HEK293T (cell line): ENCODE measurements at places on chromosomes 1 and 21.

- peak; percentile 79 for DNase-seq
Observed at GRCh38 chr1:206030714-206031113, 7.0 kb upstream of the CTSE start.

- peak; percentile 45 for DNase-seq
Observed at GRCh38 chr1:173255214-173255813, 48.2 kb upstream of the TNFSF4 start.

DNA sequence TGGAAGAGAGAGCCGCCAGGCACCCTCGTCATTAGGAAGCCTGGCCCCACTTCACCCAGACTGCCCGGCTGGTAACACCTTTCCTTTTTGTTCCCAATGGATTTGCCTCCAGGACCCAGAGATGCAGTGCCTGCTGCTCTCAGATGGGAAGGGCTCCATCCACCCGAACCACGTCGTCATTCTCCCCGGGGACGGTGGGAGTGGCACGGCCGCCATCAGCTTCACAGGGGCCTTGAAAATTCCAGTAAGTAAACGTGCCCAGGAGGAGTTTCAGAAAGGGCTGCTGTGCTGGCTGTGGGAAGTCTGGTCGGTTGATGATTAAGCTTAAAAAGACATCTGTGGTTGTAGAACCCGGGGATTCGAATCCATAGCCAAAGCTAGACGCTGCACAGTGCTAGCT is 45.2 kb downstream of the SLC37A1 start:
- DNase-seq = no peak

DNA sequence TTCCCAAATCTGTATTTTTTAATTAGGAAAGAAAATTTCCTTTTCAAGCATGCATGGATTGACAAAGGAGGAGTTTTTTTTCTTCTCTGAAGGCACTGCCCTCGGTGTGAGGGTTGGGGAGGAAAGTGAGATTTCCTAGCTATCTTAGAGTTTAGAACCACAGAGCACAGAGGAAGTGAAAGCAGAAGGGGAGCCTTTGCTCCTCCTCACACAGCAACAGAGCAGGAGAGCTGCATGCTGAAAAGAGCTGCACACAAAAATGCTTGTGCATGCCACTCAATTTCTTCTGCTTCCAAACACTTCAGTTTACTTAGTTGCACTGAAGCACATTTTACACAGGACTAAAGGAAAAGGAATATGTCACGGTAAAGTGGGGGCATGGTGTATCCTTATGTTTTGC is 308.1 kb downstream of the GPATCH2 start:
- DNase-seq = no peak

DNA sequence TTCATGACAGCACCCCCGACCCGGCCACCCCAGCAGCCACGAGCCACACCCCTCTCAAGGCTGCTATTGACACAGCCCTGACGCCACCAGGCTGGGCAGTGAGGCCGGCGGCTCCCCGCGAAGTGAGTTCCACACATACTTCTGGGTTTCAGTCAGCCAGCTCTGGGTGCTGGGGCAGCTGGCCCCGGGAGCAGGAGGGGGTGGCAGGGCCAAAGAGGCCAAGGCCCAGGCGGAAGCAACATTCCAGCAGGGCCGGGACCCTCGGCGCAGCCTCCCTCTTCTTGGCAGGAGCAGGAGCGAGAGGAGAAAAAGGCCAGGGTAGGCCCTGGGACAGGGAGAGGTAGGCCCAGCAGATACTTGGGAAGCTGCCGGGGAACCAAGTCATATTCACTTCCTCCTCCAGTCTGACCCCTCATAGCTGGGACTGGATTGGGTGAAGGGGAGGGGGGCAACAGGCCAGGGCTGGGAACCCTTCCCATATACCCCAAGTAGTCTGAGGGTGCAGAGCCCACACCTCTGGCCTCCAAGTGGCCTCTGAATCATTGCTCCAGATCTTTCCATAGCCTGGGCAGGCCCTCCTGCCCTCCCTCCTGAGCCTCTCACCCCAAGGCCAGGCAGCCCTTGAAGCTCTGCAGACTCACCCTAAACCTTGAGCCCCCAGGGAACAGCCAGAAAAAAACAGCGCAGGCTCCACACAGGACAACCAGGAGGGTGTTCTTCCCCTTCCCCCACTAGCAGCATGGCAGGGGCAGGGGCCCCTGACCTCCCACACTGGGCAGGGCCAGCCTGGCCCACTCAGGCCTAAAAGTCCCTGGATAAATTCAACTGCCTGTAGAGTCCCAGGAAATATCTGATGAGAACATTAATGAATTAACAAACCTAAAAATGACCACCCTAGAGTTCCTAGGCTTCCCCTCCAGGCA is 5.7 kb downstream of the HSPG2 start:
- DNase-seq = no peak

GRCh38 chr1:223201967-223202366 is 58.9 kb upstream of the TLR5 start:
- no peak for DNase-seq

DNA sequence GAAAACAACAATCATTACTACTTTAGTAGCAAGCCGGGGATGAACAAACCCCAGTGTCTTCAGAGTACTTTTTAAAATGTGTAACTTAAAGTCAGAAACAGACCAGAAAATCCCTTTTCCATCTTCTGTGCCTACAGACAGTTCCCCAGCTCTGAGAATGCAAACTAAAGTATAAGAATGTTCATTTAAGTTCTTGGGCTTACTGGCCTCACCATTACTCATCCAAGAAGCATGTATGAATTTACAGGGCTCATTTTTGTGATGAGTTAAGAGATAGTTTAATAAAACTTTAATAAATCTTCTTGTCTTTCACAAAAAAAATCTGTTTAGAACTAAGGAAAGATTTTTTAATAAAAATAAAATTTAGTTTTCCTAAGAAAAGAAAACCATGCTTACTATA is 4.6 kb downstream of the LPGAT1 start:
- no peak for DNase-seq

GRCh38 chr1:203629016-203629506 is 2.4 kb downstream of the ATP2B4 start:
- DNase-seq = no peak

DNA sequence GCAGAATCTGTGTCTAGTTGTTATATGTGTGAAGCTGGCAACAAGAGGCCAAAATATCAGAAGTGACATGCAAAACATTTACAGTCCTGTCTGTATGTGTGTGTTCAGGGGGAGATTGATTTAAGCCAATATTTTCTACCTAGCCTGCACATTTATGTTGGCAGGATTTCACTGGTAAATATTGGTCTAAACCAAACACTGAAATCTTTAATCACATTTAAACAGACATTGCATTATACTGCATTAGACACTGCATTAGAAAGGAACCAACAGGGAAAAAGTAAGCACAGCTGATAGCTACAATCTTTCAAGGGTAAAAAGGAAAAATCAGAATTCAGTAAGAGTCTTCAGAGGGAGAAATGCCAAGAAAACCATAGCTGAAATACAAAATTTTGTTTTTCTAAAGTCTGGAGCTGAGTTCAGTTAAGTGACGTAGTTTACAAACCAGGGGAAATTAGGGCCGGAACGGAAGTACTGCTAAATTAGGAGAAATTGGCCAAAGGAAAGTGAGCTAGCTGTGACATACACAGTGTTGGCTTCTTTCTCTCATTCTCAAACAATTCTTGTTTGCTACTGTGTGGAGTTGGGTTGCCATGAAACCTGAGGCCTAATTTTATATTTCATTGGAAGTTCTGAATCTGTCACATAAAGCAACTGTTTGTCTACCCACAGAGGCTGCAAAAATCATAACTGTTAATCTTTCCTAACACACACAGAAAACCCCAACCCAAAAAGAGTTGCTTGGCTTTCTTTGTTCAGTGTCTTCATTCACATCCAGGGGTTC is 217.3 kb upstream of the SGIP1 start:
- no peak for DNase-seq

DNA sequence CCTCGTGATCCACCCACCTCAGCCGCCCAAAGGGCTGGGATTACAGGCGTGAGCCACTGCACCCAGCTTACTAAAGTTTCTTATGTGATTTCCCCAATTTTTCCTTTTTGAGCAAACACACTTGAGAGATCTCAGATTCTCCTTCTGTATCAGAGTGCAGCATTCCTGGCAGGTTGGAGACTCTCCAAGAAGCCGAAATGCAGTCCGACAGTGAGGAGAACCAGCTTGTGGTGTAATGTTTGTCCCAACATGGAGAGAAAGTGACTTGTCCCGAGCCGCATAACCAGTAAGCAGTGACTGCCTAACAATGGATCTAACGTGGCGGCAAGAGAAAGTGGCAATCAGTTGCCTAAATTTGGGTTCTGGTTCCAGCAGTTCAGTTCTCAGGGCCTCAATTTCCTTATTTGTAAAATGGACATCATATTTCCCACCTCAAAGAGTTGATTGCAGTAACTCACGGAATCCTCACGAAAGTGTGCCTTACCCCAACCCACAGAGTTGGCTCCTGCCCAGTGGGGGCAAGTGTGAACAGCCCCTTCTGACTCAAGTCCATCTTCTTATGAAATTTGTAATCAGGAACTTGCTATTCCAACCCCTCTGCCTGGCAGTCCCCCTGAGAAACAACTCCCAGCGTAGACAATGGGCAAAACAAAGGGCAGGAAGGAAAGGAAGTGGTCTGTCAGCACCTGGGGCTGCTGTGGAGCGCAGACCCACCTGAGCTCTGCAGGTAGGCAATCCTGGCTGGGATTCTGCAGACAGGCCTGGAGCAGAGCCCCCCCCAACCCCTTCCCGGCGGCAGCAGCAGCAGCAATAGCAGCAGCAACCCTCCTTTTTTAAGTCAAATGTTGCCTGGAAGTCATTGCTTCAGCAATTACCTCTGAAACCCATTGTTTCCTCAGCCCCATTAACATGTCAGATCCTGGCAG is 223.6 kb upstream of the POU3F1 start:
- no peak for DNase-seq

DNA sequence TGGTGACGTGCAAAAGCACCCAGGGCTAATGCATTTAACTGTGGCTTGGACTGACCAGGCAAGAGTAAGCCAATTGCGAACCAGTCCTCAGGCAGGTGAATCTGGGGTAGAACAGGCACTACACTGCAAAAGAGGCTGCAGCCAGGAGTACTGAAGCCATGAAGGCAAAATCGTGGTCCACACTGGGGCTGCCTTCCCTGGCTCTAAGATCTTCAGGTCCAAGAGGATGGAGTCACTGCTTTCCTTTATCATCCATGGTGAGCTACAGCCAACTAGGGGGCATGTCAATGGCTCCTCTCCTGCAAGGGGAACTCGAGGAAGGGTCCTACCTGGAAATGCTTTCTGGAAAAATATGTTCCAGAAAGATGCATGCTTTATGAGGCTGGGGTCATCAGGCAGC is 100.6 kb upstream of the AJAP1 start:
- DNase-seq = no peak

GRCh38 chr1:93905051-93905450 is 4.2 kb downstream of the GCLM start:
- DNase-seq = no peak

GRCh38 chr1:62358665-62359373 is 39.6 kb upstream of the KANK4 start:
- no peak for DNase-seq

GRCh38 chr1:7570311-7570710 is 200.8 kb upstream of the VAMP3 start:
- DNase-seq = no peak

DNA sequence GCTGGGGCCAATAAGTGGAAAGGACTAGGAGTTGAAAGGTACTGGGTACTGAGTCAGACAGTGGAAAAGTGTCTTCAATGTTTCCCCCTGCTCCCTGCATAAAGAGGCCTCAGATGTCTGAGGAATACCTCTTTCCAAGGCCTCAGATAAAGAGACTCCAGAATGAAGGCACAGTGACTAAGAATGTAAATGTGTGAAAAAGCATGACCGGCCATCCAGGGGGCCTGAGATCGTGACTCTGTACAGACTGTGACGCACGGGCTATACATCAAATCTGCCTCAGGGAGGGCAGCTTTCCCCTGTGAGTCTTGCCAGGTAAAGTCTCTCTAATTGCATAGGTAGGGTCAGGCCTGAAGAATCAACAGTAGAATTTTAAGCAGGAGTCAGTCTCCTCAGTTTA is 1690.5 kb downstream of the KCNT2 start:
- no peak for DNase-seq

- DNase-seq = peak; percentile 78
Observed at GRCh38 chr1:150548632-150549495, at the start of gene ADAMTSL4. Gene ADAMTSL4, plus strand, starts transcription at chr1:150549408. Its CDS starts 2,881 bp downstream, at chr1:150552289.

DNA sequence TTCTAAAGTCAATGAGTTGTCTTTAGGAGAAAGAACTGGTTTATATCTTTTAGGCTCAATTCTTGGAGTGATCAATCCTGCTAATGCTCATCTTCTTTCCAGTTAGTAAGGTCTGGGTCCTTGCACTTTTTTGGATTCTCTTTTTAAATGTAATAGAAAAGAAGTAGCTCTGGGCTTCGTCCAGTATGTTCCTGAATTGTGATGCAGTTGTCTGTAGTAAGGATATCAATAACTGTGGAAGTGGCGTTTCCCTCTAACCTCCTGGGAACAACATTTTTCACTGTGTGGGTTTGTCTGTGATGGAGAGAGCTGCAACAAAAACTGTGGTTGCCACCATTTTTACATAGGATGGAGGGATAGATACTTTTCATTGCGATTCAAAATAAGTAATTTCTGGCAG is 367.2 kb downstream of the USP25 start:
- no peak for DNase-seq

DNA sequence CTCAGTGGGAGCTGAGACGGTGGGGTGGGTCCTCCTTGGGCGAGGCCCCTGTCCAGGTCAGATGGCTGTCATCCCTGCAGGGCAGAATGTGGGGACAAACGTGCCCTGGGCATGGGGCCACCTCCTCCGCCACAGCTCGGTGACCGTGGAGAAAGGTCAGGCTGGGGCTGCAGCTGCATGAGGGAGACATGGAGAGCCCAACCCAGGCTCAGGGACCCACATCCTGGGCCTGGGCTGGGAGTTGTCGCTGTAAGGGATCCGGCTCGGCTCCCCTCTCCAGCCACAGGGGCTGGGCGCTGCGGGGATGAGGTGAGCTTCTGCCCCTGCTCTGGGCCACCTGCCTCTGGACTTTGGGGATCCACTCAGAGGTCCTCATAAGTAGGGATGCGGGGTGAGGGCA is 518 bp upstream of the PLCH2 start:
- DNase-seq = no peak

- DNase-seq = peak; percentile 59
Observed at GRCh38 chr1:227901906-227902640, 45.7 kb downstream of the WNT9A start.

DNA sequence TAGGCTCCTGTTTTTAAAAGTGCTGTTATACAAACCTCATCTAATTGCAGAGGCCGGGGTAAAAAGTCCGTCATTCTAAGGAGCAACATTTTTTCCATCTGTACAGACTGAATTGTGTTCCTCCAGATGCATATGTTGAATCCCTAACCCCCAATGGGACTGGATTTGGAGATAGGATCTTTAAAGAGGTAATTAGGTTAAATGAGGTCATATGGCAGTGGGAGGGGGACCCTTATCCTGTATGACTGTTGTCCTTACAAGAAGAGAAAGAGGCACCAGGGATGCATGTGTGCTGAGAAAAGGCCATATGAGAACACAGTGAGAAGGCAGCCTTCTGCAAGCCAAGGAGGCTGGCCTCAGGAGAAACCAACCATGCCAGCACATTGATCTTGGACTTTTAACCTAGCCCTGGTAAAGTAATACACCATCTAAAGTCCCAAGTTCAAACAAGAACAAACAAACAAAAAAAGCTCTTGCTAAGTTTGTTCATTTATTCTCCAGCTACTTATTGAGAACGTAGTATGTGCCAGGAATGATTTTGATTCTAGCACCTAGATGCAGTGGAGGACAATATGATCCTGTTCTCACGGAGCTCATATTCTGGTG is 352.4 kb downstream of the NTNG1 start:
- no peak for DNase-seq

GRCh38 chr1:37478890-37479254 is 4.5 kb downstream of the ZC3H12A start:
- no peak for DNase-seq

GRCh38 chr1:180154003-180154324 is 705 bp upstream of the QSOX1 start:
- DNase-seq = no peak

- no peak for DNase-seq
Observed at GRCh38 chr1:44934791-44935190, 51.6 kb downstream of the EIF2B3 start.
